ENCODE measurements at places on chromosomes 5 and 9. TPM values are rescaled to one million over a fixed set of nuclear protein-coding genes. Genes with fewer than 3 reads are reported as not detected.
A peak's percentile ranks its signal among the peaks of the same experiment; 100 is the strongest.

GRCh38 chr9:137969685-137970084 lies 92.1 kb downstream of the CACNA1B start:
- H3K4me3 ChIP-seq = no peak overlapping the region
- H3K27ac ChIP-seq = no peak overlapping the region
- no peaks in the 10 kb centered on the region for H3K4me1 ChIP-seq
- no peaks in the 10 kb centered on the region for H3K27me3 ChIP-seq

- no peaks in the 10 kb centered on the region for H3K4me1 ChIP-seq
- H3K27me3 ChIP-seq = no peaks in the 10 kb centered on the region
- DNase-seq = no peak
These were observed 23.5 kb upstream of the SLC25A48 start for GRCh38 chr5:135811007-135811406.

- no peaks in the 10 kb centered on the region for H3K4me1 ChIP-seq
- H3K27ac ChIP-seq = no peak overlapping the region
- DNase-seq = no peak
- H3K4me3 ChIP-seq = no peak overlapping the region
These were observed 1116.2 kb upstream of the EDIL3 start for GRCh38 chr5:85500869-85501268.

- H3K36me3 ChIP-seq = no peaks in the 10 kb centered on the region
- H3K27ac ChIP-seq = no peak overlapping the region
- H3K4me3 ChIP-seq = no peak overlapping the region
- H3K27me3 ChIP-seq = no peaks in the 10 kb centered on the region
These were observed 500.2 kb upstream of the NMUR2 start for GRCh38 chr5:152905286-152905685.

- no peaks in the 10 kb centered on the region for H3K27me3 ChIP-seq
- DNase-seq = no peak
- no peak overlapping the region for H3K4me3 ChIP-seq
- H3K4me1 ChIP-seq = no peaks in the 10 kb centered on the region
- H3K36me3 ChIP-seq = no peaks in the 10 kb centered on the region
These were observed 78.0 kb downstream of the PTPRD start for GRCh38 chr9:10534850-10535249.

- DNase-seq = no peak
- no peak overlapping the region for H3K27ac ChIP-seq
- no peaks in the 10 kb centered on the region for H3K27me3 ChIP-seq
- H3K36me3 ChIP-seq = no peaks in the 10 kb centered on the region
- no peaks in the 10 kb centered on the region for H3K4me1 ChIP-seq
- no peak overlapping the region for H3K4me3 ChIP-seq
These were observed 52.9 kb upstream of the ANGPTL2 start for GRCh38 chr9:127175319-127175715.

DNA sequence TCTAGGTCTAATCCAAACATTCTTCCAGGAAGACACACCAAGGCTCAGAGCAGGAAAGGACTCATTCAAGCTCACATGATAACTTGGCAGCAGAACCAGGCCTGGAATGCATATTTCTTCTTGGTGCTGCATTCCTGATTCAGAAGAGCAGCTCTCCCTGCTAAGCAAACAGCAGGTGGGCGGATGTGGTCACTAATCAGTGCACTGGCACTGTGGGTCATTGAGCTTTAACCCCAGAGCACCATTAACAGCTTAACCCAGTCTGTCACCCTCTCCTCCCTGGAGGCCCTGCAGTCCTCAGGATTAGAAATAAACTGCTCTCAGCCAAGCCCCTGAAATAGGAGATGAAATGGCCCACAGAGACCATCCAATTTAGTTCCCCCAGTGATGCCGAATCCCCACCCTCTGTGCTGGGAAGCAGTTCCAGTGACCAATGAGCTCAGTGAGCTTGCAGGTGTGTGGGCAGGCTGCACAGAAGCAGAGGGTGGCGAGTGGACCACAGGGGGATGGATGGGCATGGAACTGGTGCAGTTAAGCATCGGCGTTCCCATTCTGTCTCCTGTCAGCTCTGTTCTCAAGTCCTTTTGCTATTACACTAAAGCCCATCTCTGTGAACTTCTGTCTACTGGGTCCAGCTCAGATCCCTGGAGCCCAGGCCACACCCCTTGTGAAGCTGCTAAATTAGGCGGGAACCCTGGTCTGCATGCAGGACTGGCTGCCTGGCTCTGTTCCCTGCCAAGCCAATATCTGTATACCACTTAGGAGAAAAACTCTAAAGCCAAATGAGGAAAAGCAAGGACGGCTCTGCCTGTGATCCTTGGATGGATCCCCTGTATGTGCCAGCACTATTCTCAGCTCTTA lies 16.6 kb upstream of the MEGF9 start:
- no peaks in the 10 kb centered on the region for H3K27me3 ChIP-seq
- H3K4me1 ChIP-seq = peaks cover 31% of the 10 kb centered on the region
- no peaks in the 10 kb centered on the region for H3K36me3 ChIP-seq
- H3K27ac ChIP-seq = no peak overlapping the region
- peak; percentile 92 for DNase-seq
- no peak overlapping the region for H3K4me3 ChIP-seq

- H3K27me3 ChIP-seq = no peaks in the 10 kb centered on the region
- no peaks in the 10 kb centered on the region for H3K4me1 ChIP-seq
- no peak overlapping the region for H3K4me3 ChIP-seq
- DNase-seq = peak; percentile 72
- H3K36me3 ChIP-seq = no peaks in the 10 kb centered on the region
These were observed 6.1 kb upstream of the RNF183 start for GRCh38 chr9:113309204-113309813.

- H3K27ac ChIP-seq = no peak overlapping the region
- H3K4me3 ChIP-seq = no peak overlapping the region
- no peak for DNase-seq
- no peaks in the 10 kb centered on the region for H3K27me3 ChIP-seq
- H3K36me3 ChIP-seq = no peaks in the 10 kb centered on the region
These were observed 27.0 kb upstream of the ZNF354B start for GRCh38 chr5:178832618-178833201.

DNA sequence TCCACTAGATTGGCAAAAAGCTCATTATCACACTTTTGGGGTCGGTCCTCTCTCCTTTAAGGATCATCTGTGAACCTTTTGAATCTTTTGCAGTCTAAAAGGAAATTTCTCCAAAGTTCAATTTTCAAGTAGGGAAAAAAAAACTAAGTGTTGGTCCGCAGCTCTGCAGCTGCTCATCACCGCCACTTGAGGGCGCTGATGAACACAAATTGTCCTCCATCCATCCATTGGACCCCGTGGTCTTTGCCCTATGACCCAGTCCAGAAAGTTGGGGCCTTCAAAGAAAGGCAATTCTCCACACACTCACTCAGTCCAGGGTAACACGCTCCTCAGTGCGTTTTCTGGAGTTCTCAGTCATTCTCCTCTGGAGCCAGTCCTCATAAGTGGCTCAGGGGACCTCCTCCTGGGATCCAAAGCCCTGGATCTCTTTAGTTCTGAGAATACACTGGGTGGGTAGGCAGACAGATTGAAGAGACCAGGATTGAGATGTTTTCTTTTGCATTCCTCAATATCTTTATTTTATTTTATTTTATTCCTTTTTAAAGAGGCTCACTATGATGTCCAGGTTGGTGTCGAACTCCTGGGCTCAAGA lies 63.6 kb upstream of the SLC28A3 start:
- H3K36me3 ChIP-seq = no peaks in the 10 kb centered on the region
- no peak overlapping the region for H3K27ac ChIP-seq
- no peak overlapping the region for H3K4me3 ChIP-seq
- H3K27me3 ChIP-seq = no peaks in the 10 kb centered on the region
- DNase-seq = peak; percentile 10
- no peaks in the 10 kb centered on the region for H3K4me1 ChIP-seq

DNA sequence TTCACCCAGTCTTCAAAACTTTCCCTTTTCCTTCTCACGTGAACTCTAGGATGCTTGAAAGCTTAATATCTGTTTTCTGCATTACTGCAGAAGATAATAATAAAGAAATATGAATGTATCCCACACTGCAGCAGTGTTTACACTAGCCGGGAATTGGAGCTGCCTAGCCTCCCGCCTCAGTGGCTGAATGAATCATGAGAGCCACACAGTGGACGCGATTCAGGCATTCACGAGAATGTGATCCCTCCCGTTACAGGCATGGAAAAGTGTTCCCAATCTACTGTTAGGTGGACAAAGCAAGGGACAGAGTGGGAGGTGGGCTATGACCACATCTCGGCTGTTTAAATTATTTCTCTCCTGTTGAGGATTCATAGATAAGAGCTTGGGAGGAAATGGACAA lies 69.4 kb upstream of the CTSL start:
- H3K4me1 ChIP-seq = no peaks in the 10 kb centered on the region
- peaks cover 14% of the 10 kb centered on the region for H3K27me3 ChIP-seq
- H3K36me3 ChIP-seq = no peaks in the 10 kb centered on the region

GRCh38 chr9:15211815-15212495 lies 95.1 kb downstream of the TTC39B start:
- H3K4me3 ChIP-seq = no peak overlapping the region
- no peaks in the 10 kb centered on the region for H3K27me3 ChIP-seq
- H3K27ac ChIP-seq = no peak overlapping the region
- no peaks in the 10 kb centered on the region for H3K36me3 ChIP-seq

DNA sequence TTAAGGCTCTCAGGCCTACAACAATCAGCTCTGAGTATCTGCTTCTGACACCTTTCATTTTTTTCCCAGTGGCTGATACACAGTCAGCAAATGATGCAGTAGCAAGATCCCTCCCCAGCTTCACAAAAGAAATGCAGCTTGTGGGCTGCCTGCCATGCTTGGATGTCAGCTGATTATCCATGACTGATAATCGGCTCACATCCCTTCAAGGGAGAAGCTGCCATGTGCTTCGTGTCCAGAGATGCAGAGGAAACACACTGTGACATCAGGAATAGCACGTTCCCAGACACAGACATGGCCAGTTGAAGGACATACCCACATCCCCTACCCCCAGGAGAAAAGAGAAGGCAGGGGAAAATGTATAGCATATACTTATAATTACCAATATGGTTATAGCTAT lies 27.9 kb downstream of the TMEM215 start:
- no peak overlapping the region for H3K4me3 ChIP-seq
- H3K36me3 ChIP-seq = no peaks in the 10 kb centered on the region
- no peak overlapping the region for H3K27ac ChIP-seq
- no peaks in the 10 kb centered on the region for H3K27me3 ChIP-seq

DNA sequence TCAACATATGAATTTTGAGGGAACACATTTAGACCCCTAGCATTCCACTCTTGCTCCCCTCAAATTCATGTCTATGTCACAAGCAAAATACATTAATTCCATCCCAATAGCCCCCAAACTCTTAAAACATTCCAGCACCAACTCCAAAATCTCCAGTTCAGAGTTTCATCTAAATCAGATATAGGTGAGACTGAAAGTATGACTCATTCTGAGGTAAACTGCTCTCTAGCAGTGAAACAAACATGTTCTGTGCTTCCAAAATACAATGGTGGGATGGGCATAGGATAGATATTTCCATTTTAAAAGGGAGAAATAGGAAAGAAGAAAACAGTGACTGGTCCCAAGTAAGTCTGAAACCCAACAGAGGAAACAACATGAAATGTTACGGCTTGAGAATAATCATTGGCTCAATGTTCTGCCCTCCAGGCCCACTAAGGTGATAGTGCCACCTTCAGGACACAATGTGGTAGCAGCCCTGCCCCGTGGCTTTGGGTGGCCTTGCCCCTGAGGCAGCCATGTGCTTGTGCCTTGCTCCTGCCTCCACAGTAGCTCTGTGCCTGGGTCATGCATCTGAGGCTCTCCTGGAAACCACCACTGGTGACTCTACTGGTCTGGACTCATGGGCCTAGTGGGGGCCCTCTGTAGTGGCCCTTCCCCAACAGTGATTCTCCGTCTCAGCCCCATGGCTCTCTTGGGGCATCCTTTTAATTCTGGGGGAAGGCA lies 36.4 kb upstream of the IPPK start:
- H3K36me3 ChIP-seq = no peaks in the 10 kb centered on the region
- H3K4me3 ChIP-seq = no peak overlapping the region
- no peaks in the 10 kb centered on the region for H3K27me3 ChIP-seq
- peak; percentile 67 for DNase-seq
- peaks cover 4% of the 10 kb centered on the region for H3K4me1 ChIP-seq

DNA sequence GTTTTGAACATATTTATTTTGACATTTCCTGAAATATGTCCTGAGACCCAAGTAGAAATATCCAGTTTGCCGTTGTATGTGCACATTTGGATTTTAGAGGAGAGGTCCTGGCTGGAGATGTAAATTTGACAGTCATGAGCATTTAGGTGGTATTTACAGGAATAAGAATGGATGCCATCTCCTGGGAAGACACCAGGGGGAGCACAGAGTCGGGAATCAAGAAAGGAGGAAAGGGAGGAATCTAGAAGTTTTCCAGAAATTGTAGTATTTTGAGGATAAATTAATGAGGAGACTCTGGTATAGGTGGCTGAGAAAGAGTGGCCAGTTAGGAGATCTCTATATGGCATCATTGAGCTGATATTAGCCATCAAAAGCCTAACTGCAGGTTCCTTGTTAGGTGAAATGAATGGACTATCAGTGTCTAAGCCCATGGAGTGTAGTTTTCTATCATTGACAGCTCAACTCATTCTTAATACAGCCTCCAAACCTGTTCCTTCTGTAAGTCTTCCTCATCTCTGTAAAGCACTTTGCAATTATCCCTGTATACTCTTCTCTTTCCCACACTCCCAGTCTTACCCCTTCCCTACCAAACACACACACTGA lies 7.2 kb downstream of the GAPT start:
- H3K27me3 ChIP-seq = peaks cover 13% of the 10 kb centered on the region
- no peaks in the 10 kb centered on the region for H3K36me3 ChIP-seq
- DNase-seq = peak; percentile 47
- no peaks in the 10 kb centered on the region for H3K4me1 ChIP-seq
- H3K4me3 ChIP-seq = no peak overlapping the region

DNA sequence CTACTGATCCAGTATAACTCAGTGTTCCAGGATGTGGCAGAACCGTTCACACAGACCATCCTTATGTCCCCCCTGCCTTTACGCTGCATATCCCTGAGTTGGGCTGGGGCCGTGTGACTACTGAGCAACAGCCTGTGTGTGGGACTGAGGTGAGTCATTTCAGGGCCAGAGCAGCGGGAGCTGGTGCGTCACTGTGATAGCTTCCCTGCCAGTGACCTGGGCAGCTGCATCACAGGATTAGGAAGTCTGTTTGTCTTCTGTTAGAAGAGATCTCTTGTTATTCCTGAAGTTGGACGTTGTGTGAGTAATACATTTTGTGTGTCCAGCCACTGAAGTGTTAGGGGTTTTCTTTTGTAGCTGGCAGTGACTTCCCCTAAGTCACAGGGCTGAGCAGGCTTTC lies 35.6 kb downstream of the TPPP start:
- H3K4me1 ChIP-seq = no peaks in the 10 kb centered on the region
- DNase-seq = peak; percentile 62
- H3K36me3 ChIP-seq = no peaks in the 10 kb centered on the region
- no peak overlapping the region for H3K27ac ChIP-seq
- H3K4me3 ChIP-seq = no peak overlapping the region

Gene CBY3
- not detected for total RNA-seq

Gene ST6GALNAC4
- 45.5 TPM for total RNA-seq

Gene PCDHGA12
- 10.9 TPM for total RNA-seq

Gene PCDHA1
- not detected for total RNA-seq

Gene PCDHGA11
- 21.7 TPM for total RNA-seq

Gene OR2K2
- not detected for total RNA-seq

Gene ERP44
- total RNA-seq = 24.2 TPM

Gene TUBB4B
- 148 TPM for total RNA-seq

Gene UAP1L1
- total RNA-seq = 5.2 TPM
